ENCODE measurements at places on chromosomes 5 and 9.

DNA sequence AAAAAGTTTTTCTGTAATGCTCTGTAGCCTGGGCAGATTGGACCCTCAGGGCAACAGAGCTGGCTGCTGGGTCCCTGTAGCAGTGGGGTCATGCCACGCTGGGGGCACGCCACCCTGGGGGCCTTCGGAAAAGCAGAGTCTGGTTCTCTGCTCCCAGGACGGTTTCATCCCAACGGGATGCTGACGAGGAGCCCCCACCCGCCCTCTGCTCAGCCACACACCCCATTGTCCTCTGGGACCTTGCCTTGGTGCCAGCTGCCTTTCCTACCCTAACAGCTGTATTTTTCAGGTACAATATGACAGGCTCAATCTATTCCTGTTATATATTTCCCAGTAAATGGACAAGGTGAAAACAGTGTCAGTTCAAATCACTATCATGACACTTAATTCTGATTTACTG lies 29.0 kb upstream of the MVB12B start:
- peak; percentile 40 for DNase-seq

DNA sequence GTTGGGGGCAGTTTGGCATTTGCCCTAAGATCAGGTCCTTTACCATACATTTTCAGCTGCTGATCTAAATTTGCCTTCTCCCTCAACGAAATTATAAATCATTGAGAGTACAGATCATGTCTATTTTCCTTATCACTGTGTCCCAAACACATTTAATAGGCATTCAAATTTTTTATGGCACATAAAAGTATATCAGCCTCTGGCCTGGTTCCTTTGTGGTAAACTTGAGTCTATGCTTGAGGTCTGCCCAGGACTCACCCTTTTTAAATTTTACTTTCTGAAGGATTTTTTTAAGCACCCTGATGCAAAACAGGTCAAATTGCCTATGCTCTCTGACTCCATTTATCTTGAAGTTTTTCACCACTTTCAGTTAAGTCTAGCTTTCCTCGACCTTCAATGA lies 163.6 kb upstream of the GRIN3A start:
- DNase-seq: no peak

GRCh38 chr5:132926437-132926836 lies 37.0 kb downstream of the AFF4 start:
- no peak for DNase-seq

GRCh38 chr9:69317894-69318293 lies 7.1 kb upstream of the ENTREP1 start:
- no peak for DNase-seq

- no peak for DNase-seq
These were observed 71.6 kb upstream of the XPA start for GRCh38 chr9:97768746-97769145.

DNA sequence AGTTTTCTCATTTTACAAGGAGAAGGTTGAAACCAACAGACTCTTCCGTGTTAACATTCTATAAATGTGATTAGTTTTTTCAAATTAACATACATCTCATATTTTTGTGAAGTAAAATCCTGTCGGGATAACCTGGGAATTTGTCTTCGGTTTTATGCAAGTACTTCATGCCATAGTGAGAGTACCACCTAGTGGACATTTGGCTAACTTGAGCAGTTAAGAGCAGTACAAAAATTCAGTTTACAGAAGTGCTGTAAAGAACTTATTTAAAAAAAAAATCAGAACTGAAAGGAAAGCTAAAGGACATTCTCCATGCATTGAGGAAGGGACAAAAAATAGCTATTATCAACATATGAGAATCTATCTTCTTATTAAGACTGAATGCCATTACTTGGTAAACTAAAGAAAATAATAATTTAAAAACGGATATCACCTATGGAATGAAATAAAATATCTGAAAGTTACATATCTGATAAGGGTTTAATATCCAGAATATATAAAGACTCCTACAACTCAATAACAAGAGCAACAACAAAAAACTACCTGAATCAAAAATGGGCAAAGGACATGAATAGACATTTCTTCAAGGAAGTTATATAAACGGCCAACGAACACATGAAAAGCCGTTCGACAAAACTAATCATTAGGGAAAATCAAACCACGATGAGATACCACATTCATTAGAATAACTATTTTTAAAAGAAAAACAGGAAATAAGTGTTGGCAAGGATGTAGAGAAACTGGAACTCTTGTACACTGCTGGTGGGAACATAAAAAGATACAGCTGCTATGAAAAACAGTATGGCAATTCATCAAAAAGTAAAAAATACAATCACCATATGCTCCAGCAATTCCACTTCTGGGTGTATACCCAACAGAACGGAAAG lies 117.0 kb upstream of the GNA14 start:
- no peak for DNase-seq

DNA sequence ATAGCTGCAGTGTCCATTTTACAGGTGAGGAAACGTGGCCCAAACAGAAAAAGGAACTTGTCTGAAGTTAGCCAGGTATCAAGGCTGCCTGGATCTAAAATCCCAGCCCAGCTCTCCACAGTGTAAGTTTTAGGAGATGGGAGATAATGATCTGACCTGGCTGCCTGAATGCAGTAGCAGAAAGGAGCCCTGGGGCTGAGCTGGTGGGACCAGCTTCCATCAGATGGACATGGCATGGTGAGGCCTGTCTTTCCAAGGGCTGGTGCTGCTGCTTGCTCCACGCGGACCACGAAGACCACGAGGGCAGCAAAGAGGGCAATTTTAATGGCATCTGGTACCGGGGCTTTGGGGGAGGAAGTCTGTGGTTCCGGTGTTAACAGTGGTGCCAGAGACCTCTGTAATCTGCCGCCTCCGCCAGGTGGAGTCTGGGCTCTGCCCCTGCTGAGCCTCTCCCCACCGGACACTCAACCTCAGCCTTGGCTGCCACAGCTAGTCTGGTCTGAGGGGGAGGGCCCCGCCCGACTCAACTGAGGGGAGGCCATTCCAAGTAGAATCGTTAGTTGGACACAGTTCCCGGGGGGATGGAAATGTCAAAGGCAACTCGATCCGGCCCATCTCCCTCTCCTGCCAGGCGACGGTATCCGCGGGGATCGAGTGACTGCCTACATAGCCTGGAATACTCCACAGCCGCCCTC lies 650 bp downstream of the MYORG start:
- DNase-seq: peak; percentile 66

DNA sequence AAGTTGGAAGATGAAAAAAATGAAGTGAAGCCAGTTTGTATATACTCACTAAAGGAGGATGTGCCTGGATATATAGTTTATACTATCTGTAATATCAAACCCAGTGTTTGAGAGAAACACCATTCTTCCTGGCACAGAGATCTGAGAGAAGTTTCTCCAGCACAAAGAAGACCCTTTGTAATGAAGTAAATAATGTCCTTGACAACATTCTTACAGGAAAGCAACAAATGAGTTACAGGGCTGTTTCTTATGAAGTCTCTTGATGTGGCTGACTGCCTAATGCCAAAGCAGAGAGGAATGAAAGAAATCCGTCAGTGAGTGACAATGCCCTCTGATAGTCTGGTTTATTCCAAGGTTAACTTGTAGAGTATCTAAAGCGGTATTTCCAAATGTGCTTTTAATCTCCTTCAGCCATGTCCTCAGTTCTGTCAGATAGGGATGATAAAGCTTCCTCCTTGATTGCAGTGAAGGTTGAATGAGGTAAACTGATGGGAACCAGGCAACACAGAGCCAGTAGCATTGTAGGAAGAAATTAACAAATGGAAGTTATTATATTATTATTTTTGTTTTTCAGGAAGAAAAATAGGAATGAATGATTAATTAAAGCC lies 123.1 kb upstream of the ZNF608 start:
- DNase-seq: no peak

- no peak for DNase-seq
These were observed 233.5 kb downstream of the FRMD3 start for GRCh38 chr9:83304686-83305085.

DNA sequence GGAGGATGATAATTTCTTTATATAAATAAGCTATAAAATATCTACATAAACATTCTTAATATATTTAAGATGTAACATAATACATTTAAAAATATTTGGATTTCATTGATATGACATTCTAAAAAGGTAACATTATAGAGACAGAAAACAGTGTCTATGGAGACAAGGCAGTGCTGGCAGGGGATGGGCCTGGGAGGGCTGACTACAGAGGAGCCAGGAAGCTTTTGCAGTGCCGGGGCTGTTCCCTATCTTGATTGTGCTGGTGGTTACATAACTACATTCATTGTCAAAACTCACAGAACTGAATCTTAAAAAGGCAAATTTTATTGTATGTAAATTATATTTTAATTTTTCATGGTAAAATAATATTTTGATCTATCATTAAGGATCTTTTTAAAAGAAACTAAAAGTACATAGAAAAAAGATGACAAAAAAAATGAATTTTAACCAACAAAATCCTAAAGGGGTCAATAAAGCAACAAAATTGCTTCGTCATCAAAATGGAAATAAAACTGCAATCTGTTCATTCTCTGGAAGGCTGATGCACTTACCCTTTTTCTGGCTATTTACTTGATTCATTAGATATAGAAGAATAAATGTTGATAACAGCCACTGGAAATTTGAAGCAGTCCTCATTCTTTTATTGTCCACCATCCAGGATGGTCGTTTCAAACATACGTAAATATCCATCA lies 26.3 kb downstream of the LIFR start:
- DNase-seq: no peak

DNA sequence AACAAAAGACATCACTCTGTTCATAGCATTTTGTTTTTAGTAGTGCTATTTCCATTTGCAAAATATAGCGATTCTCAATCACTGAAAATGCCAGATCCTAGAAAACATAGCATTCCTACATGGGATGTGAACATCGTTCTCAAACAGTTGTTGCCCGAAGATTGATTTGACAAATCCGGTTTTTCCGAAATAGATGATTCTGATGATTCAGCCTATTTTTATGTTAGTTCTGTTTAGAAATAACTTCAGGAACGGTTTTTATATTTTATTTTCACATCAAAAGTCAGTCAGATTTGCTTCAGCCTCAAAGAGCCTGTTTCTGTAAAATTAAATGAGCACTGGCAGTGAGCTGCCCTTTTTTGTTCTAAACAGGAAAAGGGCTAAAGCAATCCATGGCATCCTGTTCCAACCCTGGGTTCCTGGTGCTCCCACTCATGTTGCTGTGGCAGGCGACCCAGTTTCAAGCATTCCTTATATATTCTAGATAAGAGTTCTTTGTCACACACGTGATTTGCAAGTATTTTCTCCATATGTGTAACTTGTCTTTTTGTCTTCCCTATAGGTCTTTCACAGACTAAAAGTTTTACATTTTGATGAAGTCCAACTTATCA lies 14.2 kb upstream of the PSIP1 start:
- DNase-seq: no peak

DNA sequence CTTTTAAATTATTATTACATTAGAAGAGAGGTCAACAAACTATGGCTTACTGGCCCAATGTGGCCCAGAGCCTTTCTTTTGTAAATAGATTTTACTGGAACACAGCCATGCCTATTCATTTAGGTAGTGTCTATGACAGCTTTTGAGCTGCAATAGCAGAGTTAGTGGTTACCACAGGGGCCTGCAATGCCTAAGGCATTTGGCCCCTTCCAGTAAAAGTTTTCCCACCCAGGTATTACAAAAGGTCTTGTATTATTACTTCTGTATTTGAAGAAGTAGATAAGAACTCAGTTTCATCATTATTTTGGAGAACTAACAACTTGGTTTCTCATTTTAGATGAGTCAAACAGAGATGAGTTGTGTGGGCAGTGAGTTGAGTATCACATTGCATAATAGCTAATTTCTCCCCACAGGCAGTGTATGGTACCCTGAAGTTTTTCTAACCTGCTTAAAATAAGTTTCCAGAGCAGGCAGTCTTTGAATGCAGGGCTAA lies 9.5 kb downstream of the MTRR start:
- DNase-seq: no peak

- DNase-seq: no peak
These were observed 303.9 kb upstream of the EDIL3 start for GRCh38 chr5:84688566-84688965.

DNA sequence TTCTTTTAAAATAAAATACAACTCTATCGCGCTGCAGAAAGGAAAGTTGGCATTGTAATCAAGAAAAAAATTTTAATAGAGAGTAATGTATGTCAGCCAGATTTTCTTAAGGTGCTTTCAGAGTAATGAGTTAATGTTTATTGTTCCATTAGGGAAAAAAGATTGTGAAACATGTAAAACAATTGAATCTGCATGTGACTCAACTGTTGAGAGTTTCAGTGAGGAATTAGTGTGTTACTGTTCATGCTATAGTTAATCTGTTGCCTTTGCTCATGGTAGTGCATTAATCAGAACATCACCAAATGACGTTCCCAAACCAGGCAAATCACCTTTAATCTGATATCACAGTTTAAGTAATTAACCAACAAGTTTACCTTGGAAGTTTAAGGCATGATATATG lies 600.5 kb downstream of the NR2F1-AS1 start:
- DNase-seq: no peak

DNA sequence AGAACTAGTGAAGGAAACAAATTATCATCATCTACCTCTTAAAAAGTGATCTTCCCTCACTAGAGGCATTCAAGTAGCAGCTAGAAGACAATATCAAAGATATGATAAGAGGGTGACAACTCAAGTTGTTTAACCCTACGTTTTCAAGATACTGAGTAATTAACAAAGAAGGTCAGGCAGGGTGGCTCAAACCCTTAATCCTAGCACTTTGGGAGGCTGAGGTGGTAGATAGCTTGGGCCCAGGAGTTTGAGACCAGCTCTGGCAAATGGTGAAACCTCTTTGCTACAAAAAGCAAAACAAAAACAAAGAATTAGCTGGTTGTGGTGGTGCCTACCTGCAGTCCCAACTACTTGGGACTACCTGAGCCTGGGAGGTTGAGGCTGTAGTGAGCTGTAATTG lies 408.2 kb upstream of the TUSC1 start:
- no peak for DNase-seq

DNA sequence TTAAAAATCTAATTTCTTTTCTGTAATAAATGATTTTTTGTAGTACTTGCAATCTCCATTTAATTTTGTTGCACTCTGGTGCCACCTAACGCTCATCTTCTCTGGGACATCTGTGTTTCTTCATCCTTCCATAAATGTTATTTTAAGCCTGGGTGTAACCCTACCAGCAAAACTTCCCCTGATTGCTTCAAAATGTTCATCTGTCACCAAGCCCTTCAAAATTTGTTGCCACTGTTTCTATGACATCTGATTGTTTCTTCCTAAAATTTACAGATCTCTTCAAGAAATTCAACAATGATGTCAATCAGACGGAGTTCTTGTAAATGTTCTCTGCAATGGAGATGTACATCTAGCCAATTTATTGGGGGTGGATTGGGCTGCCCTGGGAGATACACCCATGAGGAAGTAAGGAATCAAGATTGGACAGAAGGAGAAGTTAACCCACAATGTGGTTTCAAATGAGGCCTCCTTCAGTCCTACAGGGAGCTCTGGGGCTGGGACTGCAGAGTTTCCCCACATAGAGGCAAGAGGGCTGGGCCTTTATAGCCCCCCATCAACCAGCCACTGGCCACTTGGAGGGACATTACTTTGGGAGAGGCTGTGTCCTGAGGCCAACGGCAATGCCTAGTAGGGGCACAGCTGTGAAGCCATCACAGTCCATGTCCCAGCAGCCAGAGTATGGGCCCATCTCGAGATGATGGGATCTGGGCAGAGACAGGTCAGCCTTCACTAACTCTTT lies 23.3 kb downstream of the MCTP1 start:
- DNase-seq: no peak

All from CD8-positive, alpha-beta T cell (primary cell).